ENCODE measurements at places on chromosomes 13 and 19.

DNA sequence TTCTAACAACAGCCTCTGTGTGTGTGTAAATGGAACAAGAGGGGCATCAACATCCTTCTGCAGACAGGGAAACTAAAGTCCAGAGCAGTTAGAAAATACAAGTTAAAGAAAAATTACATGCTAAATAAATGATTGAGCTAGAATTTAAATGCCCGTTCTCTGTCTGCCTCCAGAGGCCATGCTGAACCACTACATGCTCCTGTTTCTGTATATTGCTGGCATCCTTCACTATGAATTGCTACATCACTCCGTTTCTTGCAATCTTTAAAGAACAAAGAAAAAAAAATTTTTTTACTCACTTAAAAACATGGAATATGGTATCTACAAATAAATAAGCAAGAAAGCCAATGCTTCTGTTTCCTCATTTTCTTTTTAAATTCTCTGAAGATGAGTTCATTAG, 47.9 kb downstream of the DCT start:
- DNase-seq: no peak

GRCh38 chr13:68026077-68026476, 795.9 kb upstream of the PCDH9 start:
- DNase-seq: no peak

DNA sequence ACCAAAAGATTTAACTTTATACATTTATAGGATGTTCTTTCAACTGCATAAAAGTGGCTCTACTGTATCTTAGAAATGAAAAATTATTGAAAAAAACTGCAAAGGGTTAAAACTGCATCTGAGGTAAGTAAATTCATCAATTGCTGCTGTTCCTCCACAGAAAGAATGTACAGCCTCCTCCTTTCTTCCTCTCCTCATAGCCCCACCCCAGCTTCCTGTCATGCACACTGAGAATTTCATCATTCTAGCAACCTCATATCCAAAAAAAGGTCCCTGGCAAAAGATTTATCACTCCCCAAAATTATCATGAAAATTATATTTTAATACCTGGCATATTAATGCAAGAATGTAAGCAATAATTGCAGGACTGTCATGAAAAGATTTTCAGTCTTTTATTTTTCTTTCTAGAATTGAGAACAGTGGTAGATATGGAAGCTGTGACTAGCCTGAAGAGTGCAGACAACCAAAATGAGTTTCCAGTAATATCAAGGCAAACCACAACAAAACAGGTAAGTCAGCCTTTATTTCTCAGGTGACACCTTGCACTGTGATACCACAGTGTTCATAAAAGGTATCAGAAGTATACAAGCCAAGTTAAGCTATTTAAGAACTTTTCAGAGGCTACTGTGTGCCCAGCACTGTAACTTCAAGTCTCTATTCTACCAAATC, 110.8 kb downstream of the SUCLA2 start:
- DNase-seq: no peak

GRCh38 chr13:110562036-110562597, 595 bp upstream of the RAB20 start:
- DNase-seq: no peak

DNA sequence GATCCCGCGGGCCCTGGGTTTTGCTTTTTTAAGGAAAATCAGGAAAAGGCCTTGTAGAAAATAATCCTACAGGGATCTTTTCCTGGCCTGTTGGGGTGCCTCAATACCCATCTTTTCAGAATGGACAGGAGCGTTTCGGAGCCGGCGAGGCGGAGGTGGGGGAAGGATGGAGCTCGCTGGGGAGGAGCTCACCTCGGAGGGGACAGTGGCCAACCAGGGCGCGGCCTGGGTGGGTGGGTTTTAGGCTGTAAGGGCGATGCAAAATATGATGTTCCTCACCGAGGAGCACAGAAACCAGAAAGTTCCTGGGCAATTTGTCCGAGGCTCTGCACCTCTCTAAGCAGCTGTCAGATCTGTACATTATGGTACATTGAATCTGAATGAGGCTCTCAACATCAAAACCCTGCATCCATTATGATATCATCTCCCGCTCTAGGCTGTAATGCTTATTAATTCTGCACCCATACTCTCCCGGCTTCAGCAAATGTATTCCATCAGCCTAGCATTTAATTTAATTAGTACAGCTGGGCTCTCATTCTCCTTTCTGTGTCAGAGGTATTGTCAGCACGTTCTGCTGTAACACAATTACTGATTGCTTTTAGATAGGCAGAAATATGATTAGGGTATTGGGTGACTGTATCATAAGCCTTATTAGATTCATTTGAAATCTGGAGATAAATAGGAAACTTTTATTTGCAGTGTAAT, 90.3 kb upstream of the SOX1 start:
- DNase-seq: no peak

- DNase-seq: no peak
Measured at GRCh38 chr13:44730851-44731250, 154.7 kb upstream of the TSC22D1 start.

DNA sequence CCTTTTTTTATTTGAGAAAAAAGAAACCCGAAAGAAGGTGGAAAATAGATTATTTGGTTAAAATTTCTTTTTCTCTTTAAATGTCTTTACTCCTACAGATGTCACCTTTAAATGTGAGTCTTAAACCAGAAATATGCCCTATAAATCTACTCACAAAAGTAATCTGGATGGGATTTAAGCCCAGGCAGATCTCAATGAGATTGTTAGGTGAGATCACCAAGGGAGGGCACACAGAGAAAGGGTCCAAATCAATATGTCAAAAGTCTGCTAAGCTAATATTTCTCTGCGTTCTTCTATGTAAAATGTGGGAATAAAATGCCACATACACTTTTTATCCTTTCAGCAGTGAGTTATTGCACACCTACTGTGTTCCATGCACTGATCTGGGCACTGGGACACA, 32.9 kb downstream of the WASF3 start:
- DNase-seq: no peak

GRCh38 chr19:54696117-54696548, 28.1 kb upstream of the KIR3DL3 start:
- no peak for DNase-seq

GRCh38 chr19:42132851-42133528, 744 bp upstream of the POU2F2 start:
- peak; percentile 96 for DNase-seq

DNA sequence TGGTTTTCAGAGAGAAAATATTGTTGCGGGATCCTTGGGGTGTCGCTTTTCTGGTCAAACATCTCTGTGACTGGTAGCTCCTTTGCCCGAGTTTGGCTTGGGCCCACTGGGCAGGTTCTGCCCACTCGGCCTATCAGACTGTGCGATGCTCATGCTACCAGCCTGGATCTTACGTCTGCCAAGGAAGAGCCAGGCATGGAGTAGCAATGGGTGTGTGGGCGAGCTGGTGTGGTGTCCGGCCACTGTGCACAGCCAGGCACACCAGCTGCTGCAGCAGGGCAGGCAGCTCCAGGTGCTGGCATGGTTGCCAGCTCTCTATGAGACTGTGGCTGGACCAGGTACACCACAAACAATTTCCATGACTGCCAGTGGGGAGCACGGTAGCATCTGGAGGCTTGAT, 1351.8 kb upstream of the PCDH20 start:
- DNase-seq: no peak

DNA sequence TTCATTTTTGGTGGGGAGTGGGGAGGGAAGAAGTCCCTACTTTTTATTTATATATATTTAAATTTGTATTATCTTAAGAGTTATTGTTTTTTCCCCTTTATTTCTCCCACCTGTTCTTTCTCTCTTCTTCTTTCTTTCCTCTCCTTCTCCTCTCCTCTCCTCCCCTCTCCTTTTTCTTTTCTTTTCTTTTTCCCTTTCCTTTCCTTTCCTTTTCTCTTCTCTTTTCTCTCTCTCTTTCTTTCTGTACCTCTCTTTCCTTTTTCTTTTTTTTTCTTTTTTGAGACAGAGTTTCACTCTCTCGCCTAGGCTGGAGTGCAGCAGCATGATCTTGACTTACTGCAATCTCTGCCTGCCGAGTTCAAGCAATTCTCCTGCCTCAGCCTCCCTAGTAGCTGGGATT, 1.9 kb downstream of the BCKDHA start:
- DNase-seq: no peak

- DNase-seq: no peak
Measured at GRCh38 chr19:16363852-16364230, 39.2 kb downstream of the KLF2 start.

GRCh38 chr13:48221686-48222187, 11.3 kb upstream of the ITM2B start:
- no peak for DNase-seq

- no peak for DNase-seq
Measured at GRCh38 chr13:93244141-93244917, 17.7 kb downstream of the GPC6 start.

DNA sequence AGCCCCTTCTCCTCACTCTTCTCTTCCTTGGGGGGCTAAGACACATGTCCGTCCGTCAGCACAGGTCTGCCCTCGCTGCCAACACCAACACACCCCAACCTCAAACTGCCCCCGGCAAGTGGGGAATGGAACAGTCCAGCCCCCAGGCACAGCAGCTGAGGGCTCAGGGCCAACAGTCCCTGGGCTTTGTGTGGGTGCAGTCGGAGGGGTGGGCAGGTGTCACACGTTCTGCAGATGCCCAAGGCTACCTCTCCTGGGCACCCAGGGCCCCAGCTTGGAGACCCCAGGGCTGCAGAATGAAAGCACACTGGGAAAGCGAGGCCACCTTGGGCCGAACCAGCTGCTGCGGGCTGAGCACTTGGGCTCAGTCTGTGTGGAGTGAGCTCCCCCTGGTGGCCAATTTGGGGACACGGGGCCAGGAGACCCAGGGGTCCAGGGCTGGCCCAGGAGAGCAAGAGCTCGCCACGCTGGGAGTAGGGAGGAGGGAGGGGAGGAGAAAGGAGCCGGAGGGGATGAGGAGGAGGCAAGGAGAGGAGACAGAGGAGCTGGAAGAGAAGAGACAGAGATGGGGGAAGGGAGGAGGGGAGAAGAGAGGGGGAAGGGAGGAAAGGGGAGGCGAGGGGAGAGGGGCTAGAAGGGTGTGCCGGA, 14.0 kb upstream of the ATP8B3 start:
- DNase-seq: peak; percentile 82

DNA sequence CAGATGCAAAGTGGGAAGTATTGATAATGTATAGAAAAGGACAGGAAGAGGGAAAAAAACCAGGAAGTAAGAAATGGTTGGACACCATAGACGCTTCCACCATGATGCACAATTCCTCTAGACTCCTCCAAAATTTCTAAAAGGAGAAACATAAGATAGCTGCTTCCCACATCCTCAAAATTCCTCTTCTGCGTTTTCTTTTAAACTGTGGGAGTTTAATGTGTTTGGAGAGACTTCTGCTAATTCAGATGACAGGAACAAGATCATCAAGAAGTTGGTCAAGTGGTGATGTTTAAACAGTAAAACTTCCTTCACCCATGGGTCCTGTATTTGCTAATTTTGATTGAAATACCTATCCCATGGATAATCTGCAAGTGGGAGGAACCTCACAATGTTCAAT, 130.2 kb downstream of the IRS2 start:
- DNase-seq: no peak

DNA sequence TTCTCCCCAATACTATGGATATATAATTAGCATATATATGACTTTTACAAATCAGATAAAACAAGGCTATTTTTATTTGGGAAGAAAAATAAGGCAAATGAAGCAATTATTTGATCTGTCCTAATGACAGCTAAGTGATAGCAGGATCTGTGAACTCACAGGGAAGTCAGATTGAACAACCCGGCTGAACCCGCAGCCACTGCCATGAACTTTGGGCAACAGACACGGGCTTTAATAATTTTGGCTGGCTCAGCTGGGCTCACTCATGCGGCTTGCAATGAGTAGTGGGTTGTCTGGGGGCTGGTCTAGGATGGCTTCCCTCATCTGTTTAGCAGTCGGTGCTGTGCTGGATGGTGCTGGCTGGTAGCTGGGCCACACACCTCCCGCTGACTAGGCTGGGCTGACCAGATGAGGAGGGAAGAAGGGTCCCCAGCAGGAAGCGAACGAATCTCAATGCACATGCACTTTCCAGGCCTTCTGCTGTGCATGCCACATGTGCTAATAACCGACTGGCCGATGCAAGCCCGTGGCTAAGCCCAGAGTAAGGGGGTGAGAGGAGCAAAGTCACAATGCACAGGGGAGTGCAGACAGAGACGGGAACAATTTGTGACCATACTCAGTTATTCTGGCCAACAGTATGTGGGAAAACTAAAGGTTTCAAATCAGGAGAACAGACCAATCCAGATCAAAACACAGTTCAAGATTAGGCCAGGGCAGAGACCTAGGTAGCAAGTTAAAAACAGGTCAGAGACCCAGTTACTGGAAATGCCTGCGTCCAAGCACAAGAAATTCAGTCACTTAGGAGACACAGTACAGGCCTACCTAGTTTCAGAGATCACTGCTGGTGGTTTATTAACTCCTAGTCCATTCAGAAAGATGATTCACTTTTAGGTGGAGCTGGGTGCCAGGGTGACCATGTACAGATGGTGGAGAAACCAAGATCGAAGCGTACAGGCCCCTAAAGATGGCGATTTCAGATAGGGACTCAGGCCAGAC, 22.3 kb downstream of the CRYL1 start:
- no peak for DNase-seq
